Osteoblast (primary cell): ENCODE measurements at places on chromosomes 6 and 20.
A peak's percentile ranks its signal among the peaks of the same experiment; 100 is the strongest.

GRCh38 chr6:25833136-25833535 is 1.3 kb upstream of the SLC17A1 start:
- DNase-seq = no peak

- no peak for DNase-seq
Measured at GRCh38 chr20:50655311-50655880, 35.9 kb downstream of the RIPOR3 start.

GRCh38 chr6:26034905-26035304 is 52.3 kb upstream of the HFE start:
- DNase-seq = no peak

GRCh38 chr20:11219192-11219591 is 545.4 kb upstream of the JAG1 start:
- no peak for DNase-seq

DNA sequence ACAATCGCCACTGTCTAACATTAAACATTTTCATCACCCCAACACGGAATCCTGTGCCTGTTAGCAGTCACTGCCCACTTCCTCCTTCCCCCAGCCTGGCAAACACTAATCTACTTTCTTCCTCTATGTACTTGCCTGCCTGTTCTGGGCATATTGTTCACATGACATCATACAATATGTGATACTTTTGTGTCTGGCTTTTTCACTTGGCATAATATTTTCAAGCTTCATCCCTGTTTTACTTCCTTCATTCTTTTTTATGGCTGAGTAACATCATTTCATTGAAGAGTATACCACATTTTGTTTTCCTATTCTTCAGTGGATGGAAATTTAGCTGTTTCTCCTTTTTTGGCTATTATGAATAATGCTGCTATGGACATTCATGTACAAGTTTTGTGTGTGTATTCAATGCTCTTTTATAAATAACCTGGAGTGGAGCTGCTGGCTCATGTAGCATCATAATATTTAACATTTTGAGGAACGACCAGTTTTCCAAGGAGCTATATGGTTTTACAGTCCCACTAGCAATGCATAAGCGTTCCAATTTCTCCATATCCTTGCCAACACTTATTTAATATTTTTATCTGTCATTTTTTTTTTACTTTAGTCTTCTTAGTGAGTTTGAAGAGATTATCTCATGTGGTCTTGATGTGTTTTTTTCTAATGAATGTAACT is 360.1 kb downstream of the HDGFL1 start:
- no peak for DNase-seq

- no peak for DNase-seq
Measured at GRCh38 chr20:47296950-47297349, 59.5 kb downstream of the ZMYND8 start.

DNA sequence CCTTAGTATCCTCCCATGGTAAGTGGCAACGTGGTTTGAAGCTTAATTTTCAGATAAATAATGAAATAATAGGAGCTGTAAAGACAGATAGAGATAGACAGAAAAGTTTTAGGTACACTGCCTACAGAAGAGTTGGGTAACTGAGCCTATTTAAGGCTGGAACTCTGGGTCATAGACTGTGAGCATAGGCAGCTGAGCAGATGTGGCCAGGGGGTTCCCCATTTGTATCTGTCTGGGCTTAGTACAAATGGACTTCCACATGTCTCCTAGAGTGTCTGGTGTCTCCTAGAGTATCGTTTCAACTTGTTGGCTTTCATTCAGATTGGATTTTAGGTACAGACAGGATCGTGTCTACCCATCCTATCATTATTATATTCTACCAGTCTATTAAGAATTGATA is 649.8 kb downstream of the DHX35 start:
- no peak for DNase-seq

DNA sequence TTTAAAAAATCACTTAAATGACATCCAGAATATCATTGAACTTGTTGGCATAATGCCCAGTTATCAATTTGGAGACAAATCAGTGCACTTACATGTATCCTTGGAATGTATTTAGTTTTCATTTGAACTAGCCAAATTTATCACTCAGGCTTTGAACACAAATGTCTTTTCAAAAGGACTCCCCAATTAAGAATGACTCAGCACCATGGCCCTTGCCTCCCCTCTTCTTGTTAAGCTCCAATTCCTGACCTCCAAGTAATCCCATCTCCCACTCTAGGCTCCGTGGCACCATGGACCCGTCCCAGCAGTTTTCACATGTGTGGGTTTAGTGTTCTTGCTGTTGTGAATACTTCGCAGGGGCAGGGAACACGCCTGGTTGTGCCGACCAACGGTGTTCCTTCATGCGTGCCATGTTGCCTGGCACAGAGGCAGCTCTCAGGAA is 2.7 kb downstream of the AKAP12 start:
- DNase-seq = peak; percentile 60

GRCh38 chr6:111228094-111228493 is 140.8 kb downstream of the SLC16A10 start:
- no peak for DNase-seq

GRCh38 chr6:135850882-135851281 is 619 bp upstream of the PDE7B start:
- no peak for DNase-seq

DNA sequence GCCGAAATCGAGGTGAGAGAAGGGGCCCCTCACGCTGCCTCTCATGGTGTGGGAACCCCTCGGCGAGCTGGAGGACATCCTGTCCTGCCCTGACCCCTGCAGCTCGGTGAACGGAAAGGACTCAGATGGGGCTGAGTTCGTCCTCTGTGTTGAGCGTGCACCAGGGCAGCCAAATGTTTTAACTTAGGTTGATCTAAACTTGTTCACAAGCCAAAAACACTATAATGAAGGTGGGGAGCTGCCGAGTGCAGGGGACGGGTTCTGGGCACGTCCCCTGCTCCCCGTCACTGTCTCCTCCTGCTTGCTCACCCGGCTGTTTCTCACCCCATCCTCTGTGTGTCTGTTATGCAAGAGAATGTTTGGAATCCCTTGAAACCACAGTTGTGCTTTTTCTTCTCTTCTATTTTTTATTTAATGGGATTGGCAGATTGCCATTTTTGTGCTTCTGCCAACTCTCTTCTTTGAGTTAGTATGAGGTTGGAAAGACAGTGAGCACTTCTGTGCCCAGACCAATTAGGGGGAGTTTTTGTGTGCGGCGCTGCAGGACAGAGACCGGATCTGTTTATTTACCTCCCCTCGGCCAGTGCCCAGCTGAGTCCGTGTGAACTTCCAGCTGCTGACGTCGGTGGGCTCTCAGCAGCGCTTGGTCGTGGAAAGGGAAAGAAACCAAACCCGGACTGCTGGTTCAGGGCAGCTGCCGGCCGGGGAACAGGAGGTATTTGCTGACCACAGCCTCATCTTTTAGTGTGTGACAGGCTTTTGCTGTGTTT is 158.1 kb downstream of the DTNBP1 start:
- peak; percentile 97 for DNase-seq

- peak; percentile 91 for DNase-seq
Measured at GRCh38 chr20:41003143-41003935, 25.3 kb upstream of the TOP1 start.

DNA sequence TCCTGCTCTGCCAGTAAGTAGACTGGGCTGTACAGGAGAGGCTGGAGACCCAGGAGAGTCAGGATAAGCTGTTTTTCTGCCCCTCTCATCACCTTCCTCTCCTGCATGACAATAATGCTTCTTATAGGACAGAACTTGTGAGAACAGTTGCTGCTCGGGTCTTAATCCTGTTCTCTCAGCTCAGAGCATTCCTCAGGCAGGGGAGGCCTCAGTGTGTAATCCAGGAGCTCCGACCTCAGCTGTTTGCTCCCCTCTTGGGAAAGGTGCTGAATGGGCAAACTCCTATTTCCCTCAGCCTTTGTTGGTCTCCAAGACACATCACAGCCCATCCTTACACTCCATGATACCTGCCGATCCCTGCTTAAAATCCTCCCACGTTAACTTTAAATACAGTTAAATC is 134.9 kb upstream of the LRFN2 start:
- no peak for DNase-seq

- DNase-seq = no peak
Measured at GRCh38 chr20:40029589-40029988, 659.4 kb downstream of the MAFB start.

- DNase-seq = no peak
Measured at GRCh38 chr6:111531185-111531584, 48.2 kb upstream of the REV3L start.

- peak; percentile 53 for DNase-seq
Measured at GRCh38 chr20:21982559-21982958, 277.1 kb downstream of the PAX1 start.

- no peak for DNase-seq
Measured at GRCh38 chr20:50821994-50822393, 27.1 kb downstream of the BCAS4 start.

- DNase-seq = peak; percentile 81
Measured at GRCh38 chr20:63522981-63523611, 2.5 kb downstream of the PPDPF start.
